ENCODE measurements at places on chromosomes 12 and 14.
A peak's percentile ranks its signal among the peaks of the same experiment; 100 is the strongest.

DNA sequence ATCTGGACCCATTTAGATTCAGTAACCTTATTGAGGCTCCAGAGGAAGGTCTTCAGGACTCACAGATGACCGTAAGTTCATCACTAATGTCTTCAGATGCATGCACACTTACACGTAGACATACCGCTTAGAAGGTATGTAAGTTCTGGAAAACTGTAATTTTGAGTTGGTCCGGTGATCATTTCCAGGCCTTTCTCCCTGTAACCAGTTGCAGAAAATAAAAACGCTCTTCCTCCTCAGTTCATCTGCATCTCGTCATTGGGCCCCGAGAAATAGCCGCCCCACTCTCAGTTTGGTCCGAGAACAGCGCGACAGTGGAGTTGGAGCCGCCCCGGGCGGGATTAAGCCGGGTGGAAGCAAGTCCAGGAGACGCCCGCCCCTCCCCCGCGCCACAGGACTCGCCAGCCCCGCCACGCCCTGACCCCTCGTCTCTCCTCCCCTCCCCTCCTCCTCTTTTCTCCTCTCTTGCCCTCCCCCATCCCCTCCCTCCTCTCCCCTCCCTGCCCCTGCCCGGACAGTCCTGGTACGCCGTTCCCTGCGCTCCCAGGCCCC lies 83.7 kb downstream of the TNFAIP2 start:
- no peak for DNase-seq

- DNase-seq, result peak; percentile 59
These were observed 28.6 kb downstream of the SUDS3 start for GRCh38 chr12:118404876-118405521.

DNA sequence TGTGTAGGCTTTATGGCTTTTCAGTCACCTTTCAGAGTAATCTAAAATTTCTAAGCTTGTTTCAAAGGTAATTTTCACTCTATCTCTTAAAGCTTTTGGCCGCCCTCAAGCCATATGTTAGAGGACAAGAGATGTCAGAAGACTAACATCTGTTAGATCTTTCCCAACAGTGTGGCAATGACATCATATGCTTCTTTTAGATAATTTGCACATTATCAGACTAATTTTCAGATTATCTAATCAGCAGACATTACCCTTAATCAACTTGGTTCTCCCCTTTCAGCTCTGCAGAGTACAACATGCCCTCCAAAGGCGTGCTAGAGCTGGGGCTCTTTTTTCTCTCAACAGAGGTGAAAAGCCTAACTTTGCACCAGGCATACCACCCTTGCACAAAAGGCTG lies 207.1 kb downstream of the DPF3 start:
- peak; percentile 59 for DNase-seq

DNA sequence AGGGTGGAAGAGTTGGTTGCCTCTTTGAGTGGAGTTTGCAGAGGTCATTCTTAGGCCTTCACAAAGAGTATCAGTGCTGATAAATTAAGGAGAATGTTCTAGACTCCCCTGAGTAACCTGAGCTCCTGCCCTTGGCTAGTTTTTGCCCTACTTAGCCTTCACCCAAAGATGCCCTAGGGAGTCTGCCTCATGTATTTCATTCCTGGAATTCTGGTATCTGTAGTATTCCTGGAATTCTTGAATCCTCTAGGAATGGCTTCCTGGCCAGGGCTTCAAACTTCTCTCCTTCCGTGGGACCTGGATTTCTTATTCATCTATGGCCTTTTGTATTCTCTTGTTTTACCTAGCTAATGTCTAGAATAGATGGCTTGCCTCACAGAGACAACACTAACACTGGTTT lies 701.1 kb downstream of the NOVA1 start:
- no peak for DNase-seq

DNA sequence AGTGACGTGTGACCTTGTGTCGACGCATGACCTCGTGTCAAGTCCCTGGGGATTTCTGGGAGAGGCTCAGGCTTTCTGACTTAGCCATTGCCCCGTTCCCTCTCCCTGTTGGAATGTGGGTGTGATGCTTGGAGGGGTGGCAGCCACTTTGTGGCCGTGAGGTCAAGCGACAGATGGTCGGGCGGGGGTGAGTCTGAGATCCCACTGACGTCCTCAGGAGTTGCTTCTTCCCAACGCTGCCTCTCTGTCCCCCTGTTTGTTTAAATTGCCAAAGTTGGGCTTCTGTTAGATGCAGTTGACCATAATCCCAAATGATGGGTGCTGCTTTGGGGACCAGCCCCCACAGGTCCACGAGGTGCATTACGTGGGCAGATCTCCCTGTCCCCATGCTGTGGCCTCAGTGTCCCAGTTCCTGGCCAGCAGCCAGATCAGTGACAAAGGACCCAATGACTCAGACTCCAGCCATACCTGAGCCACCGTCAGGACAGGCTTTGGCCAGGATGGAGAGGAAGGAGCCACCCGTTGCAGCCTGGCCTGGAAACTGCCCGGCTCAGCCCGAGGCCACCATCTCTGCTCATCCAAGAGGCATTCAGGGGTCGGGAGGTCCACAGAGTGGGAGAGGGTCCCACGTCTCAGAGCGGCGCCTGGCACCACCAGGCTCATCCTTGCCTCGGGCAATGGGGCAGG lies 34.4 kb upstream of the GALNT9 start:
- no peak for DNase-seq

- DNase-seq, result no peak
These were observed 735 bp upstream of the VASH1 start for GRCh38 chr14:76760331-76761135.

DNA sequence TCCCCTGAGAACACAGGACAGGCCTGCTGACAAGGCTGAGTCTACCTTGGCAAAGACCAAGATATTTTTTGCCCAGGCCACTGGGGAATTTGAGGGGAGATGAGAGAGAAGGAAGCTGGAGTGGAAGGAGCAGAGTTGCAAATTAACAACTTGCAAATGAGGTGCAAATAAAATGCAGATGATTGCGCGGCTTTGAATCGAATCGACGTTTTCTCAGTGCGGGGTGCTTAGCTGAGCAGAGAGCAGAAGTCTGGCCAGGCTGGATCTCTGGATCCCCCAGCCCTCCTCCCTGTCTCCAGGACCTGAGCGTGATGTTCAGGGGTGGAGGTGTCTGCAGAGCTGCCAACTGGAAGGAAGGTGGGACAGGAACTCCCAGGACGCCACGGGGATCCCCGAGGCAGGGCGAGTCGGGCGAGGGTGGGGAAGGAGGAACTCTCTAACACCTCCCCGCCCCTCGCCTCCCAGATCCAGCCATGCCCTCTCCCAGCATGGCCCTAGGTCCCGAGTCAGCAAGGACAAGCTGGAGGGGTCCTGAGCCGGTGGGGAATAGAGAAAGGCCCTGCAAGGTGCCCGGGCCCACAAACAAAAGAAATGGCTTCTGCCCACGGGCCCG lies 527 bp upstream of the CARMIL3 start:
- DNase-seq, result no peak
